GM12892 (cell line): ENCODE measurements at places on chromosomes 12 and 14.

DNA sequence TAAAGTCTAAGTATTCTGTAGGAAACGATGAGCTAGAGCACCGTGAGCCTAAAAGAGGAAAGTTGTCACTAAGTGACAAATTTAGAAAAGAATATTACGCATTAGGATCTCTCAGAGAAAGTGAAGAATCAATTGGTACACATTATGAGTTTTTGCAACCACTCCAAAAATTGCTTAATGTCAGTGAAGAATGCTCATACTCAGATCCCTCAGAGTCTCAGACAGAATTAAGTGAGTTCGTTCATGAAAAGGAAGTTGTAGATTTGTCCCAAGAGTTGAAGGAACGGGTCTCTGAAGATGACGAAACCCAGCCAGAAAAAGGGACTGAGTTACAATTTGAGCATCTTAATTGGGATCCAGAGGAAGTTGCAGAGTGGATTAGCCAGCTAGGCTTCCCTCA, 1.5 kb downstream of the SAMD15 start:
- DNase-seq, result no peak

DNA sequence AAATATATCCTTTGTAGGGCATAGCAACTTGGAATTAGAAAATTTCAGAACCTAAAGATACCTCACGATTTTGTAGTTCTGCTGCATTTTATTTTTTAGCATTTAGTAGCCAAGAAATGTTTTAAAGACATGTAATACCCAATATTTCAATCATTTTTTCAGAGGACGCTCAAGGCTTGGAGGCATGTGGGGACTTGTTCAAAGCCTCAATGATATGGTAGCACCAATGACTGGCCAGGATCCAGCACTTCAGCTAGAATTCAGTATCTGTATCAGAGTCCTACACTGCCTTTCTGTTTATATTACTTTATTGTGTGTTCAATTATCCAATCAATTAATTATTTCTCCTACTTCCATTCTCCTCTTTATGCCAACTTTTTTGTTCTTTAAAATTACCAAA, 154.8 kb upstream of the NEDD1 start:
- DNase-seq, result no peak

DNA sequence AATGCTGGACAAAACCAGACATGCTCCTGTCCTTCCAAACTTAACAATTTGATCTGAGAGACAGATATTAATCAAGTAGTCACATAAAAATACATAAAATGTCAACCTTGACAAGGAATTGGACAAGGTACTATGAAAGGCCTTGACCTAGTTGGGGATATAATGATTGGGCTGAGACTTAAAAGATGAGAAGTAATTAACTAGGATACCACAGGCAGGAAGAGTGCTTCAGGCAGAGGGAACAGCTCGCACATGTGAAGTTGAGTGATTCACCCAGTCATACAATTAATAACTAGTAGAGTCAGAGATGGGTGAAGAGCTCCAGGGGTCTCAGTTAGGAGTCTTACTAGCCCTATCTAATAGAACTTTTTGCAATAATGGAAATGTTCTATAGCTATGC, 259.5 kb downstream of the MSRB3 start:
- DNase-seq, result no peak

- DNase-seq, result no peak
Measured at GRCh38 chr12:80988986-80989385, 51.3 kb upstream of the LIN7A start.

- DNase-seq, result no peak
Measured at GRCh38 chr14:71966528-71966927, 34.3 kb downstream of the RGS6 start.

DNA sequence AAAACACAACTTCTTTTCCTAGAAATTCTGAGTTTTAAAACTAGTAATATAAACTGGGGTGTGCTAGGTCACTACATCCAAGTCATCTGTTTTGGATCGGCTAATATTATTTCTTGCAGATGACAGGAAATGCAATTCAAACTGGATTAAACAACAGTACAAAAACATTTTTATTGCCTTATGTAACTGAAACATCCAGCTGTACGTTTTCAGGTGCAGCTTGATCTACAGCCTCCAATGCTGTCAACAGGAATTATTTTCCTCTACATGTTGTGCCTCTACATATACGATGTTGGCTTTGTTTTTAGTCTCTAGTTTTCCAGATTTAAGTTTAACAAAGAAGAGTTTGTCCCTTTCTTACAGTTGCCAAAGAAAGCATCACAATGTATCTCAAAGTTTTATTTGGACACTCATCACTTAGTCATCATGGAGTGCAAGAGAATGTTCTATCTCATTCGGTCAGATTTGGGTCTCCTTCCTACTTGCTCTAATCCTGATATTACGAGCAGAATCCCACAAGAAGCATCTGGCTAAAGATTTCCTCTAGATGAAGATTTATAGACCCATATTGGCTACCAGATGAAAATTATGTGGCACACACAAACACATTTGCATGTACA, 326.7 kb downstream of the SLC6A15 start:
- no peak for DNase-seq

DNA sequence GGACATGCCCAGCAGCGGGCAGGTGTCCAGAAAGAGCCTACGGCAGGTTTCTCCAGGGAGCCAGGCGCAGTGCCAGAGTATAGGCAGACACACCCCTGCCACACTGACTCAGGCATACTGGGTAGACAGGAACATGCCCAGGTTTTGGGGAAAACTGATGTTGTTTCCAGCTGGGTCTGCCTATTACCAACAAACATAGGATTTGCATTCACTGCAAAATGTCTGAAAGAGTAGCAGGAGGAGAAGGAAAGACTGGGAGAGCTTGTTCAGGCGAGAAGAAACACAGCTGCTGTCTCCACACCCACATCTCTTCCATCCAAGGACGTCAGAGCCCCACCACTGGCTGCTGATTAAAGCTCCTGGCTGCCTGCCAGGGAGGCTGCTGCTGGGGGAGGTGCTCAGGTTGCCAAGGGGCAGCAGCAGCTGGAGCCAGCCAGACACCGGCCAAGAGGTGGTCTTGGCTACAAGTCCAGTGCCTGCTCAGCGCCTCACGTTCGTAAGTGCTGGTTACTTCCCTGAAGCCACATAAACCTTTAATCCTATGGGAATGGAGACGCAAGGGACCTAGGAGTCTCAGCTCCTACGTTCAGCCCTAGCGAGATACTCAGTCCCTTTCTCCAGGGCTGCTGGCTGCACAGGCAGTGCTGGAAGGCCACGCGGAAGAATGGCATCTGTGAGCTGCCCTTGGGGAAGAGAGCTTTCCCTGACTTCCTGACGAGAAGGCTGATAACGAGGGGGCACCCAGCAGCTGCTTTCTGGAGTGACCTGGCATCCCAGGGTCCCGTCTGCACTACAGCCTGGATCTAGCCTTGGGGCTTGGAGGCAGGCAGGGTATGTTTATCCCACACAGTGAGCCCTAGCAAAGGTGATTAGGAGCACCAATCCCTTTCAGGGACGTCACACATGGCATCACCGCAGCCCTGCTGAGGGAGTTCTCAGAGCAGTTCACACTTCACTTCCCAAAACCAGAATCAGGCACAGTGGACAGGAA, 58.1 kb downstream of the PLEKHG3 start:
- DNase-seq, result no peak

- peak; percentile 36 for DNase-seq
Measured at GRCh38 chr12:1592444-1593173, 1.8 kb downstream of the FBXL14 start.

GRCh38 chr12:129779033-129779432, 124.8 kb downstream of the TMEM132D start:
- DNase-seq, result no peak
